H7 (cell line): ENCODE measurements at places on chromosomes 4 and X. TPM values are rescaled to one million over a fixed set of nuclear protein-coding genes. Genes with fewer than 3 reads are reported as not detected.

DNA sequence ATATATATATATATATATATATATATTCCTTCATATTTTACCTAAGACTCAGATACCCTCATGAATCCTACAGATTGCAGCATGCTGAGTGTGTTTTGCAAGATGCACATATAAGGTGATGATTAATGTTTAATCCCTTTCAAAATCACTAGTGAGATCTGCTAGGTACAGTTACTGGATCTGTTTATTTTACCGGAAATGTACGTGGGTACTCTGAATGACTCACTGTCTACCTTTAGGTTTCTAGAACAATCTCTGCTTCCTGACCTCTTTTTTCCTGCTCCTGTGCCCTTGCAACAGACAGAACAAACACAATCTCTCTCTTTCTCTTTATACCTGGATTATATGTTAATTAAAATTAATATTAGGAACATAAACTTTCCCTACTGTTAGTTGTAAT lies 379.6 kb downstream of the FAM133A start:
- no peak for DNase-seq

DNA sequence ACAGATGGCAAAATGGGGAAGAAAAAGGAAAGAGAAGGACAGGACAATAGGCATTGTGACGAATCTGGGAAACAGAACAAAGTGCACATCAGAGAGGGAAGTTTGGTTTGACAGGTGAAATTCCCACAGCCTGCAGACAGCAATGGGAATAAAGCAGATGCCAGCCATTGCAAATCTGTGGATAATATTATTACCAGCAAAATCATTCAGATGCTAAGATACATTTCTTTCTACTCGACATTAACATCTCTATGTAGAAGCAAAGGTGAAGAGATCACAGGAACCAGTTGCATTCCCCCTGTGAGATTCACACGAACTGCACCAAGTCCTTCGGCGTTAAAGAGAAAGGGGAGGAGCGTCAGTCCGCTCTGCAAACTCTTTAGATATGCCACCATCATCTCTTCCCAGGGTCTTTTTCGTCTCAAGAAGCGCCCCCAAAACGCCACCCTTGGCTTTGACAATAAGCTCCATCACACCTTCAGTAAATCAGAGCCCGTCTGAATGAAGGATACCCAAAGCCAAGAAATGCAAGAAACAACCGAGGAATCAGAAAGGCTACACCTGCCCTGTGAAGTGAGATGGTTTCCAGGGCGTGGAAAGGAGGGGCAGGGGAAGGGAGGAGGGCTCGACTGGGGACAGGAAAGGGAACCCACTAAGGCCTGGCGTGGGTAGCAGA lies 1.9 kb downstream of the NEUROG2 start:
- DNase-seq, result peak; percentile 69

TCEANC gene
- total RNA-seq, result 5.0 and 6.7 TPM in 2 replicates

DNA sequence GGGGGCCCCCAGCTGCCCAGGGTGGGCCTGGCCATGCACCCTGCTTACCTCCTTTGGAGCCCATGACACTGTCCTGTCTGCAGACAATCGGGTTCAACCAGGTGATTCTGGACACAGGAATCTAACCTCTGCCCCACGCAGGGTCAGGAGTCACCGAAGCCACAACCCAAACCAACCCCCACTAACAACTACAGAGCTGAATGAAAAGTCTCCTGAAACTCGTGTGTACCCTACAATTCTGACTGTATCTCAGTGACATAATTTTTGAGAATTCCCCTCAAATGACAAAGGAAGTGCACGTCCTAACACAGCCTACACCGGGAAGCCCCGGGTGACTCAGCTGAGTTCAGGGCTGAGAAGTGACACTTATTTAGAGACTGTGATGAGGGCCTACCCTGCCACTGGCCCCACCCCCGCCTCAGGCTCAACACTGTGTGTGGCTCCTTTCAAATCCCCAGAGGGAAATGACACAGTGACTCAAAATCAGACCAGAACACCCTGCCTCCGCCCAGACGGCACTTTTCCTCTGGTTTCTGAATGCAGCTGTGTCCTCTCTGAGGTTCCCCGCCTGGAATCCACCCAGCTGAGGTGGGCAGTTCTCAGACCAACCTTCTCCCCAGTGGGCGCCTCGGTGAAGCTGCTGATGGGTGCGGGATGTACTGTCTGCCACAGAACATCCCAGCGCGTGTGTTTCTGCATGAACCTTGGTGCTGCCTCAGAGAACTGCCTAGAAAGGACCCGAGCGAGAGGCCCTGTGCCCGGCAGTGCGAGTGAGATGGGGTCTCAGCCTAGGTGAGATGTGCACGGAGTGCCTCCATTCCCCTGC lies 9.9 kb downstream of the TNIP2 start:
- DNase-seq, result peak; percentile 35
